ENCODE measurements at places on chromosomes 16 and 17.

DNA sequence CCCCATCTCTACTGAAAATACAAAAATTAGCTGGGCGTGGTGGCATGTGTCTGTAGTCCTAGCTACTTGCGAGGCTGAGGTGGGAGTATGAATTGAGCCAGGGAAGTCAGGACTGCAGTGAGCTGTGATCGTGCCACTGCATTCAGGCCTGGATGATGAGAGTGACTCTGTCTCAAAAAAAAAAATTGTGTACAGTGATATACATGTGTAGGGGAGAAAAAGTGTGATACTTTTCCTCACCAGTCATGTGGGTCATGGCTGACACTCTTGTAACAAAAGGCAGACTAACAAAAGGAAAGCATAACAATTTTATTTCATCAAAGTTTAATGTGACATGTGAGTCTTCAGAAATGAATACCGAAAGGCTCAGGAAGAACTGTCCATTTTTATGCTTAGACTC, 2.0 kb upstream of the ABCC12 start:
- DNase-seq = no peak

GRCh38 chr16:69799611-69800031, 37.5 kb downstream of the WWP2 start:
- no peak for DNase-seq

- no peak for DNase-seq
Observed at GRCh38 chr16:66335704-66336329, 30.7 kb upstream of the CDH5 start.

GRCh38 chr17:63246344-63246743, 199.8 kb downstream of the CYB561 start:
- DNase-seq = no peak

DNA sequence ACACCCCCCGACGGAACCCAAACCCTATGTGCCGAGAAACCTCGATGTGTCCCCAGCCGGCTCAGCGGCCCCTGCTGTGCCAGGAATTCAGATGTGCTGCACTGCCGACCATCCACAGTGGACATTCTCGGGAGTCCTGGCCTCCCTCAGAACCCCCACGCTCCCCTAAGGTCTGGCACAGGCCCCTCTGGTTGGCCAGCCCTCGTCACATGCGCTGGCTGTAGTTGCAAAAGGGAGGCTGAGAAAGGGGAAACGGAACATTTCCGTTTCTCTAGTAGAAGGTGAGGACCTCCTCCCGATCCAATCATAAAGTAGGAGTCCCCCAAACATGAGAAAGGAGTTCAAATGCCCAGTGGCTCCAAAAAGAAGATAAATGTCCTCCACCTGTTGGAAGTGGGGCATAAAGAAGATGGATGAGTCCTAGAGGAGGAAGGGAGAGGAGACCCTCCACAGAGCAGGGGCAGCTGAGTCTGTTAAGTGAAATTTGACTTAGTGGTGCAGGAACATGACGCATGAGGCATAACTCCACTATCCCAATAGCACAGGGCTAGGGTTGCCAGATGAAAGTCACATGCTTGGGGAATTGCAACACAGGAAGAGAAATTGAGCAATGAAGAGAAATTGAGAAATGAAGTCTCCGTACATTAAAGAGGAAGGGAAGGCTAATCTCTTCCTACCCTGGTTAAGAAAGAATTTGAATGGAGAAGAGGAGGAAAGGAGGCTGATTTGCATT, 49.3 kb upstream of the WSB1 start:
- no peak for DNase-seq

GRCh38 chr16:70750893-70751467, 50.0 kb downstream of the VAC14 start:
- no peak for DNase-seq

DNA sequence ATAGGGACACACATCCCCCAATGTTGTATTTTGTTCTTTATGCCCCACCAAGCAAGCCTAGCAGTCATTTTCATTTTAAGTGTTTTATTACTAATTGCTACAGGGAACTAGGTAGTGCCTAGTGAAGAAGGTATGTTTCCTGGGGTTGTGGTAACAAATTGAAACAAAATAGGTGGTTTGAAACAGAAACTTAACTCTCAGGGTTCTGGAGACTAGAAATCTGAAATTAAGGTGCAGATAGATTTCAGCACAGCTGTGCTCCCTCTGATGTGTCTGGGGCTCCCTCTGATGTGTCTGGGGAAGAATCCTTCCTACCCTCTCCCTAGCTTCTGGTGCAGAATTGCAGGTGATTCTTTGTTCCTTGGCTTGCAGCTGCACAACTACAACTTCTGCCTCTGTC, 390.1 kb downstream of the ZFHX3 start:
- DNase-seq = no peak

GRCh38 chr16:81123092-81123852, 27.1 kb upstream of the GCSH start:
- no peak for DNase-seq

- DNase-seq = no peak
Observed at GRCh38 chr17:51455931-51456330, 195.6 kb downstream of the UTP18 start.

DNA sequence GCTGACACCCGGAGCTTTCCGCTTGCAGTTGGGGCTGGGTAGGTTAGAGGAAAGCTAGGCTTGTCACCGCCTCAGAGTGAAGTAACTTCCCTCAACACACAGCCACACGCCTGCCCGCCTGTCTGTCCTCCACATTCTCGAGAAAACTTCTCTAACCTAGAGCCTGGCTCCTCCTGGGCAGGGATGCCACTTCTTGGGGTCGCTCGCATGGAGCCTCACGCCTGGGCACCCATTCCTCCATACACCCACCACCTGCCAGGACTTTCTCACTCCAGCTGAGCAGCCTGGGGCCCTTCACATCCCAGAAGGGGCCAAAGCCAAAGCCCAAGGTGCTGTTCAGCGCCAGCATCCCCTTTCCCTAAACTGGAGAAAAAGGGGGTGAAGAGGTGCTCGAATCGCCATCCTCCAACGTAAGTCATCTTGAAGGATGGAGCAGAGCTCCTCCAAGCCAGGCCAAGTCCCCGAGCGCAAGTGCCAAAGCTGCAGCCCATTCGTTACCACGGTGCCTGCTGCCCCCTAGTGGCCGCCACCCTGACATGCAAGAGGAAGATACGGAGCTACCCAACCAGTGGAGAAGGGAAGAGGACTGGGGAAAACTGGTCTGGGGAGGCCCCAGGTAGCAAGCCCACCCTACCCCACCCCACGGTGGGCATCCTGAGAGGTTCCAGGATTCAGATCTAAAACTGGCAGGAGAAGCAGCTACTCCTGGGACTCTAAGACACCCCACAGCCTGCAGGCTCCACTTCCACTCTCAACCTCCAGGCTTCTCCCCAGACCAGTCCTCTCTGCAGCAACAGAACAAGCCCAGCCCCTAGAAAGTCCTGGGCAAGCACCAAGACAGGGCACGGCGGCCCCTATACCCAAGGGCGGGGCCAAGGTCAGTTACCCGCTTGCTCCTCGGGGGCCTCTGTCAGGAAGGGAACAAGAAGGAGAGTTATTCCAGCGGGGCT, 63.1 kb downstream of the MYO18A start:
- DNase-seq = peak; percentile 85

DNA sequence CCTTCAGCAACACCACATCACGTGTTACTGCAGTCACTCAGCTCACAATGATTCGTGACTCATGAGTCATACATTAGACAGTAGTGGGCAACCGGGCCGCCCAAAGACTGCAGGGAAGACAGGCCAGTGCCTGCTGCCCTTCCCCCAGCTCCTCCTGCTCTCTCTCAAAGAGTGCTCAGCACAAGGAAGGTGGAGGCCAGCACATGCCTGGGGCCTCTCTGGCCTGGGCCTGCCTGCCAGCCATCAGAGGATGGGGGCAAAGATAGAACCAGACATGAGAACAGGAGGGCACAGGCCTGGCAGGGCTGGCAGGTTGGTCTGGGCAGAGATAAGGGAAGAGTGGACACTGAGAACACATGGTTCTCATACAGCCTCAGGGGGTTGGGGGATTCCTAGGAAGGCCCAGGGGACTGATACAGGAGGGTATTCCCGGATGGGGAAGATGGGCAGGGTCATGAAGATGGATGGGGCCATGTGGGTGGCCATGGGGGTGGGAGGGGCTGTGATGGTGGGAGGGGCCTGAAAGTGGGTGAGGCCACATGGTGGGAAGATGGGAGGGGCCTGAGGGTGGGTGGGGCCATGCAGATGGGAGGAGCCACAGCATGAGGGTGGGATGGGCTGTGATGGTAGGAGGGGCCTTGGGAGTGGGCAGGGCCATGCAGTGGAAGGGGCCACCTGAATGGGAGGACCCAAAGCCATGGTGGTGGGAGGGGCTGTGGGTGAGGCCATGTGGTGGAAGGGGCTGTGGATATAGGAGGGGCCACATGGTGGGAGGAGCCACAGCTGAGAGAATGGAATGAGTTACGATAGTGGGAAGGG, 29.0 kb downstream of the KATNB1 start:
- no peak for DNase-seq

DNA sequence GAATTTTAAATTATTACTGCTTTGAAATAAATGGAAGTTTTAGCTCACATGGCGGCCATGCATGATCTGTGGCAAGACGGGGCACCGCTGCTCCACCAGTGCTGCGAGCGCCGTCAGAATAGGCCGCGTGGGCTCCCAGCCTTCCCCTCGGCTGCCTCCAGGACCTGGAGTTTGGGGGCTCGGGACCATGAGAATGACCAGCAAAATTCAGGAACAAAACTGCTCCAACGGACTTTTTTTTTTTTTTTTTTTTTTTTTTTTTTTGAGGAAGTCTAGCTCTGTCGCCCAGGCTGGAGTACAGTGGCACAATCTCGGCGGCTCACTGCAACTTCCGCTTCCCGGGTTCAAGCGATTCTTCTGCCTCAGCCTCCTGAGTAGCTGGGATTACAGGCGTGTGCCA, 38.3 kb upstream of the AKAP1 start:
- DNase-seq = no peak

DNA sequence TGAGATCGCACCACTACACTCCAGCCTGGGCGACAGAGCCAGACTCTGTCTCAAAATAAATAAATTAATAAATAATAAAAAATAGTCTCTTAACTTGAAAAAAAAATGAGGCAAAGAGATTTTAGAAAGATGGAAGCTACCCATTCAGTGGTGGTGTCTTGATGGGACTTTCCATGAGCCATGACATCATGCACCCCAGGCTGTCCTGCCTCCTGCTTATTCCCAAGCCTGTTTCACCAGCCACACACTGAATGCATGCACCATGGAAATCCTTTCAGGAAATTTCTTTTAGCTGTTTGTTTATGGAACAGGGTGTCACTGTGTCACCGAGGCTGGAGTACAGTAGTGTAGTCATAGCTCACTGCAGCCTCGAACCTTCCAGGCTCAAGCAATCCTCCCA, 8.9 kb upstream of the DLX3 start:
- DNase-seq = no peak

DNA sequence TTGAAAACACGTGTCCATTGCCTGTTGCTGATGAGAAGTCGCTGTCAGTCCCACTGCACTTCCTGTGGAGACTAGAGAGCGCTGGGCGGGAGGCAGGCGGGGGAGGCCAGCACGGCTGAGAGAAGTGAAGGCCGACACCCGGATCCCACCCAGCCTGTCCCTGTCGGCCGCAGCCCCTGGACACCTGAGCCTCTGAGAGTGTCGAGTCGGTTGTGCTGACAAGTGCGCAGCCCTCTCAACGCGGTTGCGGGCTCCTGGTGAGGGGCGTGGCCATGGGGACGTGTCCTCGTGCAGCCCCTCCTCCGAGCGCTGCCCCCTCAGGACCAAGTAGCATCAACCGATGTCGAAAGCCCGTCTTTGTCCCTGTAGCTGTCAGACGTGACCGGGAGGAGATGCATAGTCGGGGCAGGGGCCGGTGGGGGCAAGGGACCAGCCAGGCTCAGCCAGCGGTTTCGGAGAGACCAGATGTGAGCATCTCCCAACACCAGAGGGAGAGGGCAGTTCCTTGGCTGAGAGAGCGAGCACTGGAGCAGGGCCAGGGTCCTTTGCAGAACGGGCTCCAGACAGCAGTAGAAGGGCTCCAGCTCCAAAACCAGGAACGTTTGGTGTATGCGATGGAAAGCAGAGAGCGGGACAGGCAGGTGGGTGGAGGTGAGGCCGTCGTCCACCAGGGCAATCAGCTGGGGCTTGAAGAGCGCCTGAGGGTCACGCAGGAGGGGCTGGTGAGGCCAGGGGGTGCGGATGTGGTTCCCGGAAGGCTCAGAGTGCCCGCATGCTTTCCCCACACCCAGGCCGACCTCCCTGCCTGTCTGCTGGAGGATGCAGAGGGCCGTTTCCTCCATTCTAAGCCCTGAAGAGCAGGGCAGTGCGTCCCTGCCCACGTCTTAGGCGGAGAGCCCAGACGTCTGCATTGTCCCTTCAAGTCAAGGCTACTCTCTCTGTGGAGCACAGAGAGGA, 43.3 kb upstream of the CHMP6 start:
- no peak for DNase-seq

DNA sequence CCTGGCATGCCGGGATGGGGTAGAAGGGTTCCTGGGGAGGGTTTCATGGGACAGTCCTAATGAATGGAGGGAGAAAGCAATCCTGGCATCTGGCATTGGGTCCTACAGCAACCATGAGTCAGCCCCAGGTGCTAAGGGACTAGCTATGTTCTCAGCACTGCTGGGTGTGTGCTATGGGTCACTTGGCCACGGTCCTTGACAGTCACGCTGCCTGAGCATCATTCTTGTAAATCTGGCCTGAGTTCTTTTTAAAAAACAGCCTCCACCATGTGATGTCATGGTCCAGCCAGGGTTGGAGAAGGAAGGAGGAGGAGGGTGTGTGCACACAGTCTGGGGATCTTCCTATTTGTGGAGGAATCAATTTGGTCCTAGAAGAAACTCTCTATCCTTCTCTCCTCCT, 6.2 kb upstream of the RAMP2 start:
- DNase-seq = no peak

- no peak for DNase-seq
Observed at GRCh38 chr16:73996624-73997339, 299.8 kb upstream of the PSMD7 start.

GRCh38 chr17:41653421-41653820, 29.0 kb upstream of the KRT17 start:
- DNase-seq = no peak

- DNase-seq = peak; percentile 72
Observed at GRCh38 chr16:56424791-56425438, 430 bp downstream of the AMFR start.

- DNase-seq = no peak
Observed at GRCh38 chr16:87583453-87584131, 18.7 kb upstream of the JPH3 start.

- DNase-seq = no peak
Observed at GRCh38 chr16:86015606-86016005, 116.6 kb downstream of the IRF8 start.

DNA sequence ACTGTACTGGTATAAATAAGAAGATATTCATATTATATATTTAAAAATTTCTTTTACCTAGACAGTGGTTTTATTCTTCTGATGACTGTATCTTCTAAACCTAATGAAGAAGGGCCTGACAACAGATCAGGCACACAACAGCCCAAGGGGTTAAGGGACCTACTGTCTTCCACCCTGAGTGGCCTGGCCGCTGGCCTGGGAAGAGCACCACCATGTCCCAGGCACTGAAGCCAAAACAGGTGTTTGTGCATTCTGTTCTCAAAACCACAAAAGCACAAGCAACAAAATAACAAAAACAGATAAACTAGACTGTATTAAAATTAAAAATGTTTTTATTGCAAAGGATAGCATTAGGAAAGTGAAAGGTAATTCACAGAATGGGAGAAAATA, 9.1 kb upstream of the PECAM1 start:
- no peak for DNase-seq

GRCh38 chr16:56738221-56738620, 8.3 kb downstream of the NUP93 start:
- no peak for DNase-seq

GRCh38 chr17:27343294-27343693, 49.4 kb downstream of the WSB1 start:
- DNase-seq = no peak
